ENCODE measurements at places on chromosomes 4 and X.

DNA sequence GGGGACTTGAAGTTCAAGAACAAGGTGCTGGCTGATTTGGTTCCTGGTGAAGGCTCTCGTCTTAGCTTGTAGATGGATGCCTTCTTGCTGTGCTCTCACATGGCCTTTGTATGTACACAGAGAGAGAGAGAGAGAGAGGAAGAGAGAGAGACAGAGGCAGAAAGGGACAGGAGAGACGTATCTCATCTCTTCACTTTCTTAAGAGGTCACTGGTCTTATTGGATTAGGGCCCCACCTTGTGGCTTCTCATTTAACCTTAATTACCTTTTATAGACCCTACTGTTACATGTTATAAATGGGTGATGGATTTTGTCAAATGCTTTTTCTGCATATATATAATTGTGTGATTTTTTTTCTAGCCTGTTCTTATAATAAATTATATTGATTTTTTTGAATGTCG lies 1444.2 kb downstream of the ADGRL3 start:
- peak; percentile 62 for DNase-seq

DNA sequence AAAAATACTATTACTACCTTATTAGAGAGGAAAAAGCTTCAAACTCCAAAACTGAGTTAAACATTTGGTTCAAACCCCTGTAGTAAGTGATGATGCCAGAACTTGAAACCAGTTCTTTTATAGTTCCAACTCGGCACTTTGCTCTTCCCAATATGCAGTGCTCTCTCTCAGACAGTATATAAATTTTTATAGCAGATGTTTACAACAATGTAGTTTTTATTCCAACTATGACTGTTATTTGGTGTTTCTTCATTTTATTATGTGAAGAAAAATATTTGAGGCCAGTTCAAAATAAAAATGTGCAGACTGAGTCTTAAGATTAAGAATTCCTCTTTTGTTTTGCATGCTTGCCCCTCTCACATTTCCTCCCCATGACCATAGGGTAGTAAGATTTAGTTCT lies 2.9 kb upstream of the PPP4R3C start:
- DNase-seq: no peak

GRCh38 chr4:82748810-82749470 lies 49.7 kb downstream of the SCD5 start:
- DNase-seq: peak; percentile 49

GRCh38 chr4:17562157-17562556 lies 14.8 kb upstream of the LAP3 start:
- no peak for DNase-seq

- DNase-seq: peak; percentile 52
These were observed 754 bp upstream of the KLF3 start for GRCh38 chr4:38663090-38663800.

- DNase-seq: no peak
These were observed 58.2 kb downstream of the NRK start for GRCh38 chrX:105880491-105880890.

- DNase-seq: no peak
These were observed 94.1 kb upstream of the PDE5A start for GRCh38 chr4:119722670-119723069.

DNA sequence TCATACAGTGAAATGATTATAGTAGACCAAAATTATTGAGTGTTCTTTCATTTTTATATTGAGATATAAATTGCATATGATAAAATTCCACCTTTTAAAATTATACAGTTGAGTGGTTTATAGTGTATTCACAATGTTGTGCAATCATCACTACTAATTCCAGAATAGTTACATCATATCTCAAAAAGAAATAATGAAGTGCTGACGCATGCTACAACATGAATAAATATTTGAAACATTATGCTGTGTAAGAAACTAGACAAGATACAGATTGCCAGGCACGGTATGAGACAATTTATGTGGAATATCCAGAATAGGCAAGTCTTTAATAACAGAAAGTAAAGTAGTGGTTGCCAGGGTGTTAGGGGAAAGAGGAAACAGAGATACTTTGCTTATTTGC lies 871.7 kb downstream of the FAM133A start:
- DNase-seq: peak; percentile 0

DNA sequence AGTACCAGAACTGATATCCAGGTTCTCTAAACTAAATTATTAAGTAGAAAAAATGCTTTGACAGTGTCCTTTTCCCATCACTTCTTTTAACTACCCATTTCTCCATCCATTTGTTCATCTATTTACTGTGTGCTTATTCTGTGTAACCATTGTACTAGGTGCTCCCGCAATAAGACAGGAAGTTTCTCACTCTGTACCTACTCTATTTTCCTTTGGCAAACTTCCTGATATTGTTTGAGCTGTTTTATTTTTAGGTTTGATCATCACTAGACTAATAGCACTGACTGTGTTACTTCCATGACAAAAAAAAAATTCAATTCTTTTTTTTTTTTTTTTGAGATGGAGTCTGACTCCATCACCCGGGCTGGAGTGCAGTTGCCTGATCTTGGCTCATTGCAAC lies 102.5 kb upstream of the CASK start:
- no peak for DNase-seq

DNA sequence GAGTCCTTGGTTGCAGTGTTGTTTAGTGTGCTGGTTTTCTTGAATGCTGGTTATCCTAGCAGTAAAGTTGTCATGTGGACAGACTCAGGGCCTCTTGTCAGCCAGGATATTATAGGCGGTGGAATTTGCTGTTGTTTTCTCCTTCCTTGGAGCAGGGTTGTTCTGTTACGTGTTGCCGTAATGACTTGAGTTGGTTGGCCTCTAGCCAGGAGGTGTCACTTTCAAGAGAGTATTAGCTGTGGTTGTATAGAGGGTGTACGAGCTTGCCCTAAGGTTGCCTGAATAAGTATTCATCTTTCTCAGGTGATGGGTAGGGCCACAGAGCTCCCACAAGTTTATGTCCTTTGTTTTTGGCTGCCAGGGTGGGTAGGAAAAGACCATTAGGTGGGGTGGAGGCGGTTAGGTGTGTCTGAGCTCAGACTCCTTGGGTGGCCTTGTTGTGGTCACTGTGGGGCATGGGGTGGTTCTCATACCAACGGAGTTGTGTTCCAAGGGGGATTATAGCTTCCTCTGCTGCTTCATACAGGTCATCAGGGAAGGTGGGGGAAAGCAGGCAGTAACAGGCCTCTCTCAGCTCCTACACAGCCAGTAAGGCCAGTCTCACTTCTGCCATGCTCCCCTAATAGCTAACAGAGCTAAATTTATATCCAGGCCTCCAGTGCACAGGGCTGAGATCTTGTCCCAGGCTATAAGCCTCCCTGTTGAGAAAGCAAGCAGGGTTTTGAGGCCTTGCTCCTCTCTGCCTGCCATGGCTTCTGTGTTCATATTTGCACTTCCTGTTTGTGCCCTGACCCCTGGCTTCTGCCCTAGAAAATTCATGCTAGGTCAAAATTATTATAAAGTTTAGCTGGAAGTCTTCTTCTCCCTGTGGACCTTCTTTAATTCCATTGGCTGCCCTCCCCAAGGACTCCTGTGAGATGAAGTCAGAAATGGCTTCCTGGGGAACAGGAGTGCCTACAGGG lies 594.7 kb downstream of the RAPGEF2 start:
- DNase-seq: no peak

DNA sequence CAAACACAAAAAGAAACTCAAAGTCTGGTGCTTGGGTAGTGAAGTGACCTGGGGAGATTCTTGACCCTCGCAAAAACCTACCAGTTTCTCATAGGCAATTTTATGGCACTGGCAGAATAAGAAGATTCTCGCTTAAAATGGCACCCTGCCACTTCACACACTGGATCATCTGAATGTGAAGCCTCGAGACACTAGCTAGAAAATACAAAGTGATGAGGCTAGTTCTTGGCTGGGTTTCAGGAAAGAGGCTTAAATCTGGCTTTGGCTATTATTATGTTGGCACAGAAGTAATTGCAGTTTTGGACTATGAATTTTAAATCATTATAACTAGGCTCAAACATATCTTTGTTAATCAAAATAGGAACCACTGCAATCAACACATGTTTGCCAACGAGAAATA lies 634.7 kb upstream of the BOD1L1 start:
- DNase-seq: no peak

GRCh38 chr4:85610450-85610849 lies 135.5 kb downstream of the ARHGAP24 start:
- no peak for DNase-seq

DNA sequence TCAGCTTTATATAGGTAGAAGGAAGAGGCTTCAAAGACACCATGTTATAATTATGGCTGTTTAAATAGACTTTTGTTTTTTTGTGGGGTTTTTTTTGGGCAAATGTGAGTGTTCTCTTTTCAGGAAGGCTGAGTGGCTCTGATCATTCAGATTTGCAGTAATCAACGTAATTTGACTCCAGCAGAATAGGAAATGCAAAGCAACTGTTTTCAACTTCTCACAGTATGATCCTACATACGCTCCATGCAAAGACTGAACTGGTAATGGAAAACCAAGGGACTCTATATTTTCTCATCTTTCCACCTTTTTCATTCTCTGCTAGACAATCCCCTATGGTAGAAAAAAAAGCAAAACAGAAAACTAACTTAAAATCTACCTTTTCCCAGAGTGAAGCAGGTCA lies 10.8 kb downstream of the ADH1B start:
- no peak for DNase-seq

All from cardiac fibroblast (primary cell).